ENCODE measurements at places on chromosomes 4 and X.
A peak's percentile ranks its signal among the peaks of the same experiment; 100 is the strongest.

DNA sequence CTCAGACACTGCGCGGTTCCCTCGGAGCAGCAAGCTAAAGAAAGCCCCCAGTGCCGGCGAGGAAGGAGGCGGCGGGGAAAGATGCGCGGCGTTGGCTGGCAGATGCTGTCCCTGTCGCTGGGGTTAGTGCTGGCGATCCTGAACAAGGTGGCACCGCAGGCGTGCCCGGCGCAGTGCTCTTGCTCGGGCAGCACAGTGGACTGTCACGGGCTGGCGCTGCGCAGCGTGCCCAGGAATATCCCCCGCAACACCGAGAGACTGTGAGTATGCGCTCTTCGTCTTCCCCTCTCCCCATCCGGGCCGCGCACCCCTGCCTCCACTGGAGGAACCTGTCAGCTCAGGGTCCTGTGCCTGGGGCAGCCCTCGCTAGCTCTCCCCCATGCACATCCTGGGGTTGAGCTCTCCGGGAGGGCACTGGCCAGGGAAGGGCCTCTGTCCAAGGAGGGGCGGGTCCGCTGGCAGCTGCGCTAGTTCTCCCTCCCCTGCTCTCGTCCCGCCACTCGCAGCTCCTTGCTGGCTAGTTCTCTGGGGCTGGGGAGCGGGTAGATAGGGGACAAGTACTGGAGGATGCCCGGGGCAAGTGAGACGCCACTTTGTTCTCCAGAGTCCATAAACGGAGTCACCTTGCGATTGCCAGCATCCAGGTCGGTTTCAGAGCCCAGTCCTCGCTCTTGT is 2.2 kb downstream of the SLIT2 start:
- no peak for DNase-seq

- no peak for DNase-seq
Measured at GRCh38 chr4:77031544-77031943, 44.2 kb downstream of the CCNI start.

DNA sequence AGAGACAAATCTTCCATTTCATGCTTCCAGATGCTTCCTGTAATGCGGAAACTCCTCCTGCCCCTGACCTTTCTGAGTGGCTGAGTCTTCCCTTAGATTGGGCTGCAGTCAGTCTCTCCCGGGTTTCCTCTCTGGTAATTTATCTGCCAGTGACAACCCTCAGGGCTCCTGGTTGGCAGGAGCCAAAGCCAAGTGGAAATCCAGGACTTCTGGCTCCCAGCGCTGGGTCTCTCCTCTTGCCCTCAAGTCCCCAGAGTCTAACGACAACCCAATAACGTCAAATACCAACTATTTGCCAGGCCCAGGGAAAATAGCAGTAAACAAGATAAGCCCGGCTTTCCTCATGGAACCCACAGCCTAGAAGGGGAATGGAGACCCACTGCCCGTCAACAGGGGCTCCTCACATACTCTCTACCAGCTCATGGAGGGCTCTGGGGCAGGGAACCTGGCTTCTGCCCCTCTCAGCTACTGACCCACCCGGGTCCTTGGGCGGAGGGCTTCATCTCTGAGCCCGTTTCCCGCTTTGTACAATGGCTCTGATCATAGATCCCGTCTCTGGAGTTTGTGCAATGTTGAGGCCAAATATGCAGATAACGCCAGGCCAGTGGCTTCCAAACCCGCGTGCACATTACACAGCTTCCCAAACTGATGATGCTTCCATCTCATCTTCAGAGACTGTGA is 1.1 kb upstream of the TBC1D14 start:
- no peak for DNase-seq

- no peak for DNase-seq
Measured at GRCh38 chrX:136344320-136344719, 43.6 kb downstream of the ADGRG4 start.

DNA sequence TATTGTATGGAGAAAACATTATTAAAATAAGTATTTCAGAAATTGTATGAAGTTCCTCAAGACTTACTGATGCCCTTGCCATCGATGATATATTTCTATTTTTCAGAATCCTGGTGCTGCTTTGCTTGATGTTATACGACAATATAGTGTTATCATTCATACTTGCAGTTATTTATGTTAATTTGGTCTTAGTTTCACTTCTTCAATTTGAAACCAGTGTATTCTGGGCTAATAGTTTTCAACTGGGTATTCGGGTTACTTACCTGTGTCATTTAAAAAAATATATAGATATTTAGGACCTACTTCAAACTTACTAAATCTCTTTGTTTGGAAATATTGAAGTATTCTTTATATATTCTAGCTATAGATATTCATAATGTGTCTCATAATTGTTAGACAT is 1414.7 kb downstream of the C4orf33 start:
- no peak for DNase-seq

DNA sequence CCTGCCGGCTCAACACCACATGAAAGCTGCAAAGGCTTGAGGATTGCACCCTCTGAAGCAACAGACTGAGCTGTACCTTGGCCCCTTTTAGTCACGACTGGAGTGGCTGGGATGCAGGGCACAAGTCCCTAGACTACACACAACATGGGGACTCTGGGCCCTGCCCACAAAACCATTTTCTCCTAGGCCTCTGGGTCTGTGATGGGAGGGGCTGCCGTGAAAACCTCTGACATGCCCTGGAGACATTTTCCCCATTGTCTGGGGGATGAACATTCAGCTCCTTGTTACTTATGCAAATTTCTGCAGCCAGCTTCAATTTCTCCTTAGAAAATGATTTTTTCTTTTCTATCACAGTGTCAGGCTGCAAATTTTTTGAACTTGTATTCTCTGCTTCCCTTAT is 123.5 kb upstream of the SMARCAD1 start:
- DNase-seq = no peak

GRCh38 chrX:77679144-77679543 is 106.9 kb downstream of the ATRX start:
- DNase-seq = no peak

- DNase-seq = no peak
Measured at GRCh38 chrX:22481436-22481835, 208.7 kb downstream of the CBLL2 start.

- no peak for DNase-seq
Measured at GRCh38 chrX:38929966-38930421, 128.7 kb downstream of the MID1IP1 start.

DNA sequence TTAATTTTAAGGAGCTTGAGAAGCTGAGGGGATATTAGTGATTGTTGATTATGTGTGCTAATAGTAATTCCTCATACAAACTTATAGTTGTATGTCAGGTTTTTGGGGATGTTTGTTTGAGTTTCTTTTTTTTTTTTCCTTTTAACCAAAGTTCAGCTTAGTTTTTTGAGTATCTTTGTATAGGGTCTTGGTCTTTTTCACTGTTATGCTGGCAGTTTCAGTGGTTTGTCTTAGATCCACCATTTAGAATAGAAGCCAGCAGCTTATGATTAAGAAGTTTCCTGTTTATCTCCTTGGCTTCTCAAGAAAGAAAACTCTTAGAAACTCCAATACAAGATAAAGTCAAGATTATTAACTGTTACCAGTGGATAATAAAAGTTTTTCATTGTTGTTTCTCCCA is 16.1 kb downstream of the CPEB2 start:
- DNase-seq = no peak

DNA sequence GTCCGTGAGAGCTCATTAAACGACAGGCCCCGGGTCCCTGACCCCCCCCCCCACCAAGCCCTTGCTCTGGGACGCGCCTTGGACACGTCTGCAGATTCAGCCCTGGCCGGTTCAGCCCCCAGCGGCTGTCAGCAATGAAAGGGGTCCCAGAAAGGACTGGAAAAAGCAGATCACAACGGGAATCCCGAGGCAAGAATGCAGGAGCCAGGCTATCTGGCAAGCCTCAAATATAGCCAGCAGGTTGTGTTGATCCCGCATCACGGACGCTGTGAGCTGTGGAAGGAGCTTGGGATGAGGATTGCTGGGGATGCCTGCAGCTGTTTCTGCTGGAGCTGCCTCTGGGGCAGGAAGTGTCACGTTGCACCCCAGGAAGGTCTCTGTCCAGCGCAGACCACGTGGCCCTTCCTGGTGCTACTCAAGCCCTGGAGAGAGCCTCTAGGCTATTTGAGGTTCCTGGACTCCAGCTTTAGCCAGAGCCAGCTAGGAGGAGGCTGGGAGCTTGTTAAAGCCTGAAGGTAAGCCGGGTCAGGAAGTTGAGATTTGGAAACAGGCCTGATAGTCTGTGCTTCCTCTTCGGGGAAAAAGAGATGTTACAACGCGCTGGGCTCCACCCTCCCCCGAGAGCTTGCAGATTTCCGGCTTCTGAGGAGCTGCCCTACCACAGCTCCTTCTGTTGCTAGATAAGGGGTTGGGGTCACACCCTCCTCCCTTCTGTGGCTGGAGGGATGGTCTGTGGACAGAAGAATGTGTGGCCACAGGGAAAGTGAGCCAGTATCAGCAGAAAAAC is 19.3 kb upstream of the CSF2RA start:
- peak; percentile 28 for DNase-seq

- no peak for DNase-seq
Measured at GRCh38 chrX:155592331-155592730, 20.4 kb downstream of the TMLHE start.

GRCh38 chr4:181659876-181660275 is 583.3 kb upstream of the TENM3 start:
- DNase-seq = no peak

- DNase-seq = no peak
Measured at GRCh38 chr4:70632028-70632427, 3.5 kb downstream of the ENAM start.

DNA sequence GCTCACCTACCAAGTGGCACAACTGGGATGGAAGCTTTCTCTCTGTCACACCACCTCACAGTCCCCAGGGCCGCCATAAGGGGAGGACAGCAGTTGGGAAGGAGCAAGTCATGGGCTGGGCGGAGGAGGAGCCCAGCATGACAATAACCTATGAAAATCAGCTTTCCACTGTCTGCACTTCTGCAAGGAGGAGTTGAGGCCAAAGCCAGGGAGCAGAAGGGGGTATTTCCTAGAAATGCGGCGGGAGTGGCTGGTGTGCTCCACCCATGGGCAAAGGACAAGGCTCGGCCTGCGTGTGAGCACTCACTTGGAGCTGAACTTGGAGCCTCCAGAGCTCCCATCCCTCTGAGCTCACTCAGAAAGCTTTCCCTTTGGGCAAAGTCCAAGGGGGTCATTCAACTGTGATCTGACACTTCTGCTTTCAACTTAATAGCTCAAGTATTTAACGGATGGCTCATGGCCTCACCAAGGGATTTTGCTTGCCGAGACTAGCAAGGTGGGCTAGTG is 18.5 kb downstream of the APLN start:
- no peak for DNase-seq

- no peak for DNase-seq
Measured at GRCh38 chr4:82123934-82124333, 249.9 kb downstream of the HNRNPD start.

Measured in activated CD8-positive, alpha-beta memory T cell treated with anti-CD3 and anti-CD28 coated beads for 4 hours (primary cell).